ENCODE measurements at places on chromosomes 3 and 15.

GRCh38 chr15:92809880-92810361, 90.2 kb upstream of the CHD2 start:
- DNase-seq: no peak

DNA sequence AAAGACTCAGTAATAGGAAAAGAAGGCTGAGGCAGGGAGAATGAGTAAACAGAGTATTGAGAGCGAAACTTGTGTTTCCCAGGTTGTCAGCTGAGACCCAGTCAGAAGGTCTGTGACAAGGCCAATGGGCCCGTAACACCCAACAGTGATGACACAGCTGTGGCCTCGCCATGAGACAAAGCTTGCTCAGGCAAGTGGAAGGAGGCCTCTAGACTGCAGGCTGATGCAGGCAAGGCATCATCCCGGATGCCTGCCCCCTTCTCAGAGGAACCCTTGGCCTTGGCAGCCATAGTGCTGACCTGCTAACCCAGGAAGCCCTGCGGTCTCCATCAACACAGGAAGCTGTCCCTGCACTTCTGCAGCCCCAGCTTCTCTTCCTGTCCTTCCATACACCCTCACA, 15.4 kb downstream of the RAB6B start:
- no peak for DNase-seq

GRCh38 chr3:67605377-67605776, 49.0 kb downstream of the SUCLG2 start:
- DNase-seq: no peak

GRCh38 chr15:48671103-48672022, 25.9 kb upstream of the FBN1 start:
- no peak for DNase-seq

DNA sequence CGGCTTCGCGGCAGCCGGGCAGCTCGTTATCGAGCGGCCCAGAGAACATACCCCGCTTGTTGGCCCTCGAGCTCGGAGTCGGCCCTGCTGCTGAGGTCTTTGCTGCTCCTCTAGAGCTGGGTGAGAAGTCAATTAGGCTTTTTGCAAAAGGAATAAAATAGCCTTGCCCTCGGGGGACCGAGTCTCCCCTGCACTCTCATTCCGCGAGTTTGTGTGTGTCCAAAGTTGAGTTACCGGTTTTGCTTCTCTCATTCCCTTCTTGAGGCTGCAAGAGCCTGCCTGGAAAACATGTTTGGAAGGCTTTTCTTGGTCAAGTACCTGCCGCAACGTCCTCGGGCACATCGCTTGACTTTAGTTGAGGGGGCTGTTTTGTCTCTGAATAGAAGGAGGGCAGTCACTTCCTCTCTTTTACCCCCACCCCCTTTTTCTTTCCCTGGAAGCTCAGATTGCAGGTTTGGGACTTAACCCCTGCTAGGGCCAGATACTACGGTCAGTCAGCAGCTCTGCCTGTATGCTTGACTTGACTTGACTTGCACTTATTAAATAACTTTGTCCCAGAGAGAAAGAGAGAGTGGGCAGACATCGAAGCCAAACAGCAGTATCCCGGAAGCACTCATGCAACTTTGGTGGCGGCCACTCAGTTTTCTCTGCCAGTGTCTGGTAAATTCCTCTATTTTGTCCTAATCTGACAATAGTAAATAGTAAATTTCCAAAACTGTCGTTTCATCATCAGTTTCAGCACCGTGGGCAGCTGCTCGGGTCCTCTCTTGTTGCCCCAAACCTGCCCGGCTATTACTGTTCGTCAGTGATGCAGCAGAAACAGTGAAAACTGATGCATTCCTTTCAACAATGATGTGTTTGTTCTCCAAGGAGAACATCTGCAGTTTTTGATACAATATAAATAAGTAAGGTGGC, 609 bp downstream of the RNF13 start:
- DNase-seq: no peak

GRCh38 chr3:123638936-123639689, 54.3 kb upstream of the HACD2 start:
- DNase-seq: no peak

DNA sequence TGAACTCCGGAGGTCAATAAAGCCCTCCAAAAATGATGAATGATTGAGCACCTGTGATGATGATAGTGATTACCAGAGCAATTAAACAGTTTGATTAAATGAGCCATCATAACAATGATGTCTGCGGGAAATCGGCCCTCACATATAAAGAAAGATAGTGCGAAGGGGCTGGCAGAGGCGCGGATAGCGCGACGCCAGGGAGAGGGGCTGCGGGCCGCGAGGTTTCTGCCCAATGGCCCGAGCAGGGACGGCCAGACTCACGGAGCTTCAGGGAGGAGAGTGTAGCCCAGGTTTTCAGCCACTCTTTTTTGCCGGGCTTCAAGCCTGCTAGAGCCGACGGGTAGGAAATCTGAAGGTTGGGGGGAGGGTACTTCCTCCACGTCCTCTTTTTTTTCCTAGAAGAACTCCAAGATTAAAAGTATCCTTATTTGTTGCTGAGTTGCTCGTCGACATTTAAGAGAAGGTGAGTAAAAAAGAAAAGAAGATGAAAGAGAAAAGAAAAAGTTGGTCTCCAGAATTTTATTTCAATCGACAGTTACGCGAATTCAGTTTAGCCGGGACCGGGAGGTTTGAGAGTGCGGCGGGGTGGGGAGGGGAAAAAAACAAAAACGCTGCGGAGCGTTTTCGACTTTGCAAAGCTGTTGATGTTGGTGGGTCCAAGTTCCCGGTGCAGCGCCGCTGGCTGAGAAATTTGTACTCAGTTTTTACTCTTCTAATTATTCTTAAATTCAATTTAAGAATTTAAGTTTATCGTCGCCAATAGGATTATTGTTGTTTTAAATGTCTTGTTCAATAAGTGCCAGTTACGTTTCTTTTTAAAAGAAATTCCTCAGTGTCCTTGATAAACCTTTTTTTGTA, 2.2 kb upstream of the MEIS2 start:
- no peak for DNase-seq
